ENCODE measurements at places on chromosomes 1 and 21.

- DNase-seq, result no peak
Measured at GRCh38 chr1:229035748-229036082, 235.2 kb upstream of the RAB4A start.

- DNase-seq, result no peak
Measured at GRCh38 chr1:206717674-206717989, 32.9 kb downstream of the MAPKAPK2 start.

DNA sequence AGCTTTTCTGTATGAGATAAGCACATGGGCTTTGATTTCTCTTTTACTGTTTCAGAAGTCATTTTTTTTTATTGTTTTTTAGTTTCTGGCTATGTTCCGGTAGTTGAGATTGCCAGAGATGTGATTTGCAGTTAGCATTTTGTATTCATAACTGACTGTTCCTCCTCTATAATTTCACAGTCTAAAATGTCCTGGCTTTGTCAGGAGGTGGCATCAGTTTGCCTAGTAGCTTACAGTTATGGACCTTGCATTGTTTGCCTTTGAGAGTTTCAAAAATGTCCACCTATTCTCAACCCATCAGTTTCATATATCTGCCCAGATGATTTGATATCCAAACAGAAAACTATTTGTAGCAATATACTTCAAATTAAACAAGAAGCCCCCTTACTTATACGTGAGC, 39.5 kb upstream of the ST6GALNAC3 start:
- DNase-seq, result no peak

GRCh38 chr1:162279136-162279498, 97.5 kb downstream of the SPATA46 start:
- DNase-seq, result no peak

DNA sequence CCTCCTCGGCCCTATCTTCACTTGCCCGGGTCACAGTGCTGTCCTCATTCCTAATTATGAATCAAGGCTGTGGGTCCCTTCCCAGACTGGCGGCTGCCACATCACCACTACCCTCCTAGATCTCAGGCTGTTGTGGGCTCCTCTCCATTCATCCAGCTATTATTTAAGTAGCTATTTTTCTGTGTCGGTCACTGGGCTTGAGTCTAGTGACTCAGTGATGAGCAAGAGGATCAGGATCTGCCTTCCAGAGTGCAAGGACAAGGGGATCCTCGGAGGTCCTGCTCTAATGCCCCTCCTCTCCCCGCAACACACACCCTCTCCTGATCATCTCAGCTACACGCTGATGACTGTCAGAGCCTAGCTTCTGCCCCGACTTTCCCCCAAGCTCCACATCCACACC, 34.1 kb downstream of the CDCP2 start:
- no peak for DNase-seq

GRCh38 chr1:23029337-23029736, 10.1 kb downstream of the KDM1A start:
- DNase-seq, result no peak
